ENCODE measurements at places on chromosomes 5 and 9.
A peak's percentile ranks its signal among the peaks of the same experiment; 100 is the strongest.

DNA sequence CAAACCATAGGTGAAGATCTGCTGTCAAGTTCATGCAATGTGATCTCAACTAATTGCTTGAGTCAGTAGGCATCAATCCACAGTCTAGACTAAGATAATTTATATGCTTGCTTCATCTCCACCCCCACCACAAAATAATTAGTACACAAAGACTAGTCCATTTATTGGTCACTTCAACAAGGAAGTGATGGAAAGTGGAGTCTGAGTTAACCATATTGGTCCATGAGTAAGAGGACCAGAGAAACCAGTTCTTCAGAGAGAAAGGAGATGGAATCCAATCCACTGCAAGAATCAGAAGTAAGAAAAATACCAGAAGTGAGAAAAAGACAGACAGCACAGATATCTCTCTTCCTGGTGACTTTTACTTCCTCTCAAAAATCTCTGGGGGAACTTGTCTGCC is 366.5 kb downstream of the CHSY3 start:
- DNase-seq = no peak

DNA sequence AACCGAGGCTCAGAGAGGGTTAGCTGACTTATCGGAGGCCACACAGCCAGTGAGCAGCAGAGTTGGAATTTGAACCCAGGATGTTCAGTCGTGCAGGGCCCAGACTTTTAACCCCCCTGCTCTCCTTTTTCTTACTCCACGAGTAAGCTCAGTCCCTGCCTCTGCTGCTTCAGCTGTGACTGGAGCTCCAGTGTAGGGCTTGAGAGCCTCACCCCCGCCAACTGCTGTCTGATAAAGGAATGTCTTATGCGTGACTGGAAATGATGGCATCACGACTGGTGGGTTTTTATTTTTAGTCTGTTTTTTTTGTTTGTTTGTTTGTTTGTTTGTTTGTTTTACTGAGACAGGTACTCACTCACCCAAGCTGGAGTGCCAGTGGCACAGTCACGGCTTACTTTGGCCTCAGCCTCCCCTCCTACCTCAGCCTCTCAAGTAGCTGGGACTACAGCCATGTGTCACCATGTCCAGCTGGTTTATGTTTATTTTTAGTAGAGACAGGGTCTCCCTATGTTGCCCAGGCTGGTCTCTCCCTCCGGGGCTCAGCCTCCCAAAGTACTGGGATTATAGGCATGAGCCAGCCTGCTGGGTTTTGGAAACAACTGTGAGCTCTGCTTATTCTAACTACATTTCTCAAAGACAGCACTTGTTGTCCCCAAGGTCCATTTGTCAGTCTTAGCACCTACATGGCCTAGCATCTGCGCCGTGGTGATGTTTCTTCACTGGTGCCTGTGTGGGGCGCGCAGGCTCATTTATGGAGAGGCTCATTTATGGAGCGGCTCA is 52.5 kb upstream of the NCS1 start:
- peak; percentile 24 for DNase-seq

DNA sequence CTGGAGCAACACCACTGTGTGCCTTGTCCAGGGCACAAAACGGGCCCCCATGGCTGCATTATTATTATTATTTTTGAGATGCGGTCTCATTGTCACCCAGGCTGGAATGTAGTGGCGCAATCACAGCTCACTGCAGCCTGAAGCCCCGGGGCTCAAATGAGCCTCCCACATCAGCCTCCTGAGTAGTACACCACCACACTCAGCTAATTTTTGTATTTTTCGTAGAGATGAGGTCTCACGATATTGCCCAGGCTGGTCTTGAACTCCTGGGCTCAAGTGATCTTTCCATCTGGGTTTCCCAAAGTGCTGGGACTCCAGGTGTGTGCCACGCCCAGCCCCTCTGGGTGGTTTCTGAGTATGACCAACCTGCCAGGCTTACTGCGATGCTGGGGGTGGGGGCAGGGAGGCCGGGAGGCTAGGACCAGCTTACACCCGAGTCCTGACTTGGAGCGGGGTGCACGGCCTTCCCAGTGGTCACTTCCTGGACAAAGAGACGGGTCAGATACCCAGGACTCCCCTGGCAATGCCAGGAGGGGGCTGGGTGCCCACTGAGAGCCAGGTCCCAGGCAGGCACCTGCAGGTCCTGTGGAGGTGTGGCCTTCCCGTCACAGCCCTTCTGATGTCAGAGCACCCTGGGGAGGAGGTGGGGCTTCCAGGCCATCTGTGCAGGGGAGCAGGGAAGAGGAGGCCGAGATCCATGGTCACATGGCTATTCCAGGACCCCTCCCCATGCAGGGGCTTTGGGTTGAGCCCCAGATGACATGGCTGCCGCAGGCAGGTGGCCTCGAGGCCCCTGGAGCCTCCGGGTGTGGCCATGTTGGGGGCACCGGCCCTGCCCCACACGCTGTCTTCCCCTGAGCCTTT is 8.3 kb upstream of the NRARP start:
- no peak for DNase-seq

- no peak for DNase-seq
Measured at GRCh38 chr9:122552812-122553211, at the start of gene OR1N2. Gene OR1N2, plus strand, starts transcription at chr9:122553112. Its CDS starts 100 bp downstream, at chr9:122553212.

DNA sequence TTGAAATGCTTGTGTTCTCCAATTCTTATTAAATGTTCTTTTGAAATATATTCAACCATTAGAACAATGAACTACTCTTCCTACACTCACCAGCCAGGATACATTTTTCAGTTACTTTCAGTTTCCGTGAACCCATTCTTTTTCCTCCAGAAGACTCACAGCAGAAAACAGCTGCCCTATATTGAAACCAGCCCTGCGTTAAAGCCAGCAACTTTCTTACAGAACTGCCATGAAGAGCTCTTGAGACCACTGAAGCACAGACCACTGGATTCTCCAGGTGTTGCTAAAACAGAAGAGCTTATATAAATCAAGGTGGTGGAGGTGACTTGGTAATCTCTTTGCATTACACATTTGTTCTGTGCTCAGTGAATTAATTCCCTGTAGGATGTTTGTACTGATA is 365.9 kb upstream of the C9orf72 start:
- DNase-seq = no peak

DNA sequence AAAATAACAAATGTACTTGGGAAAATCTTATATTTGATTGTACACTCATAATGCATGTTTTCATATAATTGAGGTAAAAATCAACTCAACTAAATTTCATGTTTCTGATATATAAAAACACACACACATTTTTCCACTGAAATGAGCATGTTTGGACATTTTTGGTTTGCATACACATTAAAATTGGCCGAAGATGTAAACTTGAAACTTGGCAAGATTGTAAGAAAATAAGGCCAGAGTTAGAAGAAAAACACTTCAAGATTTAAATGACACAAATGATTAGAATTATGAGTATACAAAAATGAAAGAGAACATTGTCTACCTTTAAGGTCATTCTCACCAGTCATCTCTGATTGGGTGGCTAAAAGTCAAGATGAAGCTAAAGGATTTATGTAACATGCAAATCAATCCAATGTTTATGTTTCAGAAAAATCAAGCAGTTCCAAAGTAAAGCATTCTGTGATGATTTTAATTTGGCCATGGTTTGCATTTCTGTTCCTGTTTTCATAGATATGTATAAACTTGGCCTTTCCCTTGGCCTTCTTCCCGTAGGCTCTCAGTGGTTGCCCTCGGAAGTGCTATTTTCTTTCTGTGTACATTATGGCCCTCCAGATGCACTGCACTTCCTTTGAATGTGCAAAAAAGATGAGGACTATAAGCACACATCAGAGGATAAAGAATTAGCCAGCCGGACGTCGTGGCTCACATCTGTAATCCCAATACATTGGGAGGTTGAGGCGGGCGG is 1105.4 kb upstream of the DMAC1 start:
- no peak for DNase-seq

DNA sequence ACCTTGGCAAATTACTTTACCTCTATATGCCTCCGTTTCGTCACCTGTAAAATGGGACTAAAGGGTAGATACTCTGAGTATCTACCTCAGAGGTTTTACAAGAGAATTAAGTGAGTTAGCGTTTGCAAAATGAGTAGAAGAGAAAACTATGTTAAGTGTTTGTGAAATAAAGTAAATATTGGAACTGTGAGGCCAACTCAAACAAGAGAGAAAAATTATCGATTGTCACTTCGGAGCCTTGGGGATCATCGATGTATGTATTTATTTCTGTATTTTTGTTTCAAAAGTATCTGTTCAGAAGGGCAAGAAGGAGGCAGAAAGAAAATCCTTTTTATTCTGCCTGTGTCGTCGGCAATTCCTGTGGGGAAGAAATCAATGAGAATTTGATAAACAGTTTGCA is 25.8 kb upstream of the C5orf58 start:
- no peak for DNase-seq

- no peak for DNase-seq
Measured at GRCh38 chr5:91164424-91164823, 218.7 kb downstream of the ARRDC3 start.

GRCh38 chr5:132277971-132278853 is 16.0 kb upstream of the SLC22A4 start:
- DNase-seq = no peak

- no peak for DNase-seq
Measured at GRCh38 chr5:67208403-67208802, 11.8 kb upstream of the CD180 start.

DNA sequence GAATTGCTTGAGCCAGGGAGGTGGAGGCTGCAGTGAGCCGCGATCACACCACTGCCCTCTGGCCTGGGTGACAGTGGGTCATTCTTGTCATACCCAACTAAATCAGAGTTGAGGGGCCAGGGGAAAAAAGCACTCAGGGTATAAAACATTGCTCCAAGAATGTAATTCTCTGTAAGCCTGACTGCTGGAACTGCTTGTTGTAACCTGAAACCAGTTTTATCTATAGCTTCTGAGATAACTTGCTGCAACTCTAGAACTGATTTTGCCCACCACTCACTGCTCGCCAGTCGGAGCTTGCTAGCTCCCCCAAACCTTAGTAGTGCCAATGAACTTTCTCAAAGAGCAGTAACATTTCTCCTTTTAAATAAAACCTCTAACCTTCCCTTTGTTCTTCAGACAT is 9.6 kb upstream of the MSH3 start:
- DNase-seq = no peak

- DNase-seq = no peak
Measured at GRCh38 chr9:26399556-26399955, 493.0 kb downstream of the CAAP1 start.

DNA sequence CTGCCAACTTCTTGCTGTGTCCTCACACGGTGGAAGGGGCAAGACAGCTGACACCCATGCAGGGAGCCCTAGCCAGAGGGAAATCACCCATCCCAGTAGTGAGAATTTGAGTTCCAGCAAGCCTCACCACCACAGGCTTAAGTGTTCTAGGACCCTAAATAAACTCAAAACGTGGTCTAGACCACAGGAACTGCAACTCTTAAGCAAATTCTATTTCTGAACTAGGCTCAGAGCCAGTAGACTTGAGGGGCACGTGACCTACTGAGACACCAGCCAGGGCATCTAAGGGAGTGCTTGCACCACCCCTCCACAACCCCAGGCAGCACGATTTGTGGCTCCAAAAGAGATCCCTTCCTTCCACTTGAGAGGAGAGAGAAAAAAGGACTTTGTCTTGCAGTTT is 96.0 kb upstream of the PHF24 start:
- no peak for DNase-seq

DNA sequence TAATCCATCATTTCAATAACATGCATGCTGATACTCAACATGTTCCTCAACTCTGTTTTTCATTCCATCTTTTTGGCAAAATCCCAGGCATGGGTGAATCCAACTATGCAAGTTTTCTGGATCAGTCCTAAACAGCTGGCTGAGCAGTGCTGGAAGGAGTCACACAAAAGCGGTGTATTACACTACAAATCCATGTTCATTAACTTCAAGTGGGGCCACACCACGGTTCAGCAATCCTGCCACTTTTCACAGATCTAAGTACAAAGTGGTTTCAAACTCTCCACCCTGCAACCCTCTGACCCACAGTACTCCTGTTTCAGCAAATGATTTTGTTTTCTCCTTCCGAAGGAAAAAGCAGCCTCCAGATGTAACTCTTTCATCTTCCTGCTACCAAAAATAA is 222.5 kb downstream of the EPB41L4A start:
- peak; percentile 50 for DNase-seq

GRCh38 chr9:76732341-76732958 is 31.8 kb upstream of the PCA3 start:
- no peak for DNase-seq

DNA sequence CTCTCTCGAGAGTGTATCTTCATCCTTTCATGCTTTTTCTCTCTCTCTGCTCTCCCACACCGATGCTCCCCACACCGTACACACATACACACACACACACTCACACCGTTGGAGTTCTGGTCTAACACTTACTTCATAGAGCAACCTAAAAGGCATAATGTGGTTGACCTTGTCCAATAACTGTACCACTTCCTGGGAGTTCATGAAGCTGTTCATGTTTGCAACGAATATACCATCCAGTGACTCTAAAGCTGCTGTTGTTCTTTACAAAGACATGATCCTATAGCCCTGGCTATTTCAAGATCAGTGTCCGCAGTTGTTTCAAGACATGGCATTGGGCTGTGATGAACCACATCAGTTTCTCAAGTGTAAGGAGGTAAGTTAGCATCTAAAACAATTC is 10.0 kb downstream of the MEF2C start:
- DNase-seq = no peak

DNA sequence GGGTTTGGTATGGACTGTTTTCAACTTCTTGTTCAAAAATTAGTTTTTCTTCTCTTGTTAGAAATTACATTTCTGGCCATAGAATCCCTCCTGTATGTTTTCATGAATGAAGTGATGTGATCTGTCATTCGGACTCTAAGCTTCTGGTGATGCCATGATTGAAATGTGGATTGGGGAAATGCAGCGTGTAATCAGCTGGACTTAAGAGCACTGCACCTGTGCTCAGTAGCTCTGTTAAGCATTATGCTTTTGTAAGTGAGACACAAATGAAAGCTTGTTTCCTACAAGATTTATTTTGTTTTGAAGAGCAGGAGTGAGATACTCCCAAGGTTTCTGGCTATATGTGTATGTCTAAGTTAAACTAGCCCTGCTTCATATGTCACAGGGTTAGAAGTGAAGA is 24.0 kb upstream of the FAM120AOS start:
- no peak for DNase-seq

DNA sequence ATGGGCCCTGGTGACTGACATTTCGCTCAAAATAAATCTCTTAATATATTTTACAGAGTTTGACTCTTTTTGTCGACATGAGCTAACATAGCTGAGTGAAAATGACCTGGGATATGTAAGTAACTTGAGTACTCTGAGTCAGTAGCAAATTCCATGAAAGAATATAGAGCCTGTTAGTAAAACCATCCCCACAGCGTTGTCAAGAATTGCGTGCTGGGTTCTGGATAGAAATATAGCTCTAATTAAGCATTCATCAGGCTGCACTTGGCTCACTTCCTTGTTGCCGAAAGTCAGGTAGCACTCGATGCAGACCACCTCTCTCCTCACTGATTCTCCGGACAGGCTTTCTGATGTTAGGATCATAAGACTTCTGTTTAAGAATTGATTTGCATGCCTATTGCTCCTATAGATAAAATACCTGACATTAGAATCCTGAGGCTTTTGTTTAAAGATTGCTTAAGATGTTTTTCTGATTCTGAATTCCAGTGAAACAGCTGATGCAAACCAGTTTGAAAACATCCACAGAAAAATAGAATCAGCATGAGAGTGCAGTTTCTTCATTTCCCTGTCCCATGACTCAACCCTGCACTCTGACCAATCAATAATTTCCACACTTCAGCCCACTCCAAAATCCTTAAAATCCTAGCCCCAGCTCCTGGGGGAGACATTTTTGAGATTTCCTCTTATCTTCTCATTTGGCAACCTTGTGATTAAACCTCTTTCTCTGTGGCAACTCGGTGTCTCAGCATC is 310.6 kb downstream of the DIRAS2 start:
- DNase-seq = peak; percentile 58

Data from kidney tubule cell (primary cell).